ENCODE measurements at places on chromosomes 2 and 18.
A peak's percentile ranks its signal among the peaks of the same experiment; 100 is the strongest.

DNA sequence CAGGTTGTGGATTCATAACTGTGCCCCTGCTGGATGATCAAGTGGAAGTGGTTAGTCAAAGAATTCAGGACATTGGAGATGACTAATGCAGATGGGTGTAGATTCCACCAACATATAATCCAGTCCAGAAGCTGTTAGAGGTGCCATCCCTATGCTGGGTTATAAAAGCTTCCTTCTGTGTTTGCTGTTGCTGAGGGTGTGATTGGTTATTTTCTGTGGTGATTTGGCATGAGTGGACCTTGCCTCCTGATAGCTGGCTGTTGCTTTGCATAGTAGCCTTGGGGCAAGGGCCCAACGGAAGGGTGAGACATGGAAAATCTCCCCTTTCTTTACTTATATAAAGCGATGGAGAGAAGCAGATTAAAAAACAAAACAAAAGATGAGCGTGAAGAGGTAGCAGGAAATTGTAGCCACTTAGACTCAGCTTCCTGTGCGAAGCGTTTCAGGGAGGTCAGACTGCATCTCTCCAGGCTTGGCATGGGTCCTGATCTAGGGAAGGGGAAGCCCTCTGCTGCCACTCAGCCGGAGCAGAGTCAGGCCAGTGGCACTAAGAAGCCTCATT is 190.4 kb downstream of the FMNL2 start:
- H3K4me1 ChIP-seq = no peaks in the 10 kb centered on the region
- H3K27ac ChIP-seq = no peak overlapping the region
- peaks cover 1% of the 10 kb centered on the region for H3K27me3 ChIP-seq
- DNase-seq = no peak

DNA sequence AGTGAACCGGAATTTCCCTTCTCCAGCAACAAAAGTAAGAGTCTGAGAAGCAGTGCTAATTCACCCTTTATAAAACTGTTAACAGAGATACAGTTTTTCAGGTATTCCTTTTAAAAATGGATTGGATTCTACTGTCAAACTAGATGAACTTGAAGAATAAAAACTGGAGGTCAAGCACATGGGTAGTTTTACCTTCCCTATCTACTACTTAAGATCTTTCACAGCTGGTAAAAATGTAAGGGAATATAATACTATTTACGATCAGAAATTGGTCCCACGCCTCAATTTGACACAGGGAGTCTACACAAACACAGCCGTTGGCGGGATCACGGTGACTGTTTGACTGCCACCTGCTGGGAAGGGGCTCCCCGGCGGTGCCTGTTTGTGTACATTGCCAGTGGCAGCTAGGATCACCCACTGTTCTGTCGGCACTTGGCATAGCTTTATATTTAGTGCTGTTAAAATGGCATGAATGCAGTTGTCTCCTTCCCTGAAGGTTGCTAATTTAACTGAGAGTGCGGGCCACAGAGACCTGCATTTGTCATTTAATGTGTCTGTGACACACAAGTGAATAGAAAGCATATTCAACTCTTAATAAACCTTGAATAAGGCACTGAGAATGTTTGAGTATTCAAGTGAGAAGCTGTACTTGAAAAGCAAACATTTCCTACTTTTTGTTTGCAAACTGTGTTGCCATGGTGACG is 59.5 kb downstream of the ABCG8 start:
- peaks cover 26% of the 10 kb centered on the region for H3K36me3 ChIP-seq
- no peak overlapping the region for H3K27ac ChIP-seq
- no peaks in the 10 kb centered on the region for H3K27me3 ChIP-seq
- no peak overlapping the region for H3K4me3 ChIP-seq
- H3K4me1 ChIP-seq = no peaks in the 10 kb centered on the region

GRCh38 chr2:126686841-126687485 is 31.0 kb downstream of the GYPC start:
- DNase-seq = no peak
- H3K4me1 ChIP-seq = no peaks in the 10 kb centered on the region
- H3K4me3 ChIP-seq = no peak overlapping the region
- no peaks in the 10 kb centered on the region for H3K27me3 ChIP-seq
- H3K27ac ChIP-seq = no peak overlapping the region
- H3K36me3 ChIP-seq = peaks cover 34% of the 10 kb centered on the region

- H3K36me3 ChIP-seq = peaks cover 19% of the 10 kb centered on the region
- no peak for DNase-seq
- H3K4me3 ChIP-seq = no peak overlapping the region
- H3K4me1 ChIP-seq = no peaks in the 10 kb centered on the region
- no peaks in the 10 kb centered on the region for H3K27me3 ChIP-seq
These were observed 48.3 kb upstream of the BMPR2 start for GRCh38 chr2:202327858-202328257.

DNA sequence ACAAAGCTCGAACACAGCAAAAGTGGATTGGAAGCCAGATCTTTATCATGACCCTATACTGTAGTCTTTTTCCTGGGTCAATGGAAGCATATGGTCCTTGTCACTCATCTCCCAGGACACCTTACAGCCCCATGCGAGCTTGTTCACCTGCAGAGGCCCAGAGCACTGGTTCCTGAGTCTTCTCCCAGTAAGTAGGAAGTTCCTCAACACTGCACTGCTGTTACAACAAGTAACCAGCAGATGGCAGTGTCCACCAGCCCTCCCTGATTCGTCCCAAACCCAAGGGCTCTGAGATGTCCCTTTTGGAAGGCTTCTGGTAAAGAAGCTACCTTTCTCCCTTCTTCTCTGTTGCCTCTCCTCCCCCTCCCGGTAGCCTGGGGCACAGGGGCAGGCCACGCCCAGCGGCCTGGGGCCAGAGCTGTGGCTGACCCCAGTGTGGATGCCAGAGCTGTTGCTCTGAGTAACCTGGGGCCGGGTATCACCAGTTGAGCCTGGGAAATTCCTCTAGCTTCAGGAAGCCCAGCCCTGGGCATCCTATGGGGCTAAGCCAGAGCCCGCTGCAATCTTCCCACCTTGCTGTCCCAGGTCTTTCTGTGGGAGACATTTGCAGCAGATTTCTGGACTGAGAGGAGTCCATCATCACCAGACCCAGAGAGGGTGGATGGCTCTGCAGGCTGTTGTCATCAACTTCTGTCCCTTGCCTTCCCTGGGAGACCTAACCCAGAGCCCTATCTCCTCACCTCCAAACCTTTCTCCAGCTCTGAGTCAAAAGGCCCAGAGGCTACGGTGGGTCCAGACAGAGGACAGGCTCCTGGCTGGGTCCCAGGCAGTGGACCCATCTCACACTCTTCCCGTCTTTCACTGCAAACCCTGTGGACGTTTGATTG is 5.3 kb upstream of the GDF7 start:
- no peaks in the 10 kb centered on the region for H3K36me3 ChIP-seq
- no peak overlapping the region for H3K27ac ChIP-seq
- peaks cover 35% of the 10 kb centered on the region for H3K4me1 ChIP-seq

GRCh38 chr2:39676342-39676741 is 10.6 kb downstream of the TMEM178A start:
- H3K4me1 ChIP-seq = no peaks in the 10 kb centered on the region
- H3K4me3 ChIP-seq = no peak overlapping the region
- H3K27ac ChIP-seq = no peak overlapping the region
- DNase-seq = no peak
- peaks cover 12% of the 10 kb centered on the region for H3K27me3 ChIP-seq

DNA sequence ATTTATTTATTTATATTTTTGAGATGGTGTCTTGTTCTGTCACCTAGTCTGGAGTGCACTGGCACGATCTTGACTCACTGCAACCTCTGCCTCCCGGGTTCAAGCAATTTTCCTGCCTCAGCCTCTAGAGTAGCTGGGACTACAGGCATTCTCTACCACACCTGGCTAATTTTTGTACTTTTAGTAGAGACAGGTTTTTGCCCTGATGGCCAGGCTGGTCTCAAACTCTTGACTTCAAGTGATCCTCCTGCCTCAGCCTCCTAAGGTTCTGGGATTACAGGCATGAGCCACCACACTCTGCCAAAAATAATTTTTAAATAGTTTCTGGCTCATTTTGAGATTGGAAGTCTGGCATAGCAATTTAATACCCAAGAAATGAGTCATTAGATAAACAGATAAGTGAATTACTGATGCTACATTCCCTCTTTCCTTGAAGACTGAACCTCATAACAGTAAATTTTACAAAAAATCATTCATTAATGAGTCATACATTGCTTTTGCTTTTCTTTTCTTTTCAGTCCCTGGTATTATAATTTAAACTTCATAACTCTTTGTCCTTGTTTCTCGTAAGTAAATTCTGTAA is 881.6 kb upstream of the PIK3C3 start:
- H3K4me3 ChIP-seq = no peak overlapping the region
- no peak overlapping the region for H3K27ac ChIP-seq
- DNase-seq = no peak
- H3K27me3 ChIP-seq = no peaks in the 10 kb centered on the region
- H3K36me3 ChIP-seq = no peaks in the 10 kb centered on the region
- no peaks in the 10 kb centered on the region for H3K4me1 ChIP-seq

- no peak overlapping the region for H3K4me3 ChIP-seq
- no peaks in the 10 kb centered on the region for H3K36me3 ChIP-seq
- no peak overlapping the region for H3K27ac ChIP-seq
- DNase-seq = no peak
- no peaks in the 10 kb centered on the region for H3K27me3 ChIP-seq
- H3K4me1 ChIP-seq = peaks cover 6% of the 10 kb centered on the region
These were observed 29.9 kb upstream of the NAPG start for GRCh38 chr18:10495936-10496335.

DNA sequence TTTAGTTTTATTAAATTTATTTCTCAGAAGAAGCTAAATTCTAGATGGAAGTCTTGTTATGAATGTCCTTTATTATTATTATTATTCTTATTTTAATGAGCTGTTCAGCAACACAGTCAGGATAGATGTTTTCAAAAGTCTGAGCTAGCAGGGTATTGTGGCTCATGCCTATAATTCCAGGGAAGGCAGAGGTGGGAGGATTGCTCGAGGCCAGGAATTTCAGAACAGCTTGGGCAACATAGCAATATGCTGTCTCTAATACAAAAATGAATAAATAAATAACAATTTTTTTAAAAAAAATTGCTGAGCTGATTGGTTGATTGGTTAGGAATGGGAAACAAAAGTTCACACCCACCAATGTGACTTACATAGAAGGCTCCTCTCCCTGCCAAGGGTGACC is 274.1 kb upstream of the CYRIA start:
- H3K27ac ChIP-seq = no peak overlapping the region
- H3K36me3 ChIP-seq = peaks cover 6% of the 10 kb centered on the region
- no peak for DNase-seq
- peaks cover 5% of the 10 kb centered on the region for H3K4me1 ChIP-seq
- no peak overlapping the region for H3K4me3 ChIP-seq

DNA sequence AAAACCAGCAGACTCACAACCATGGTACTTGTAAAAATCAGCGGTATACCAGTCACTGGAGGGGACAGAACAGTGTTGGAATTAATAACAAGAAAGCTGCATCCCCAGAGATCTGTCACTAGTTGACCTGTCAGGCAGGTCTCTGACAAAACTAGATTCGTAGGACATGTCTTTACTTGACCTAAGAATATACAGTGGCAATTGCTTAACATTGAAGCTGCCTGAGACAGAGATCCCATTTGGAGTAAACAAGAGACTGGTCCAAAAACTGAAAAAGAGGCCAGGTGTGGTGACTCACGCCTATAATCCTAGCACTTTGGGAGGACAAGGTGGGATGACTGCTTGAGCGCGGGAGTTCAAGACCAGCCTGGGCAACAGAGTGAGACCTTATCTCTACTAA is 7.2 kb upstream of the SS18 start:
- no peak overlapping the region for H3K4me3 ChIP-seq
- DNase-seq = no peak
- H3K27ac ChIP-seq = no peak overlapping the region
- H3K4me1 ChIP-seq = no peaks in the 10 kb centered on the region
- H3K27me3 ChIP-seq = no peaks in the 10 kb centered on the region

- peaks cover 17% of the 10 kb centered on the region for H3K27me3 ChIP-seq
- H3K4me3 ChIP-seq = no peak overlapping the region
- H3K4me1 ChIP-seq = no peaks in the 10 kb centered on the region
- no peak for DNase-seq
These were observed 12.2 kb upstream of the GMPPA start for GRCh38 chr2:219486380-219486959.

- DNase-seq = no peak
- H3K4me1 ChIP-seq = peaks cover 3% of the 10 kb centered on the region
- no peak overlapping the region for H3K27ac ChIP-seq
- peaks cover 2% of the 10 kb centered on the region for H3K36me3 ChIP-seq
- H3K27me3 ChIP-seq = no peaks in the 10 kb centered on the region
- H3K4me3 ChIP-seq = no peak overlapping the region
These were observed 28.4 kb downstream of the TGIF1 start for GRCh38 chr18:3478262-3478978.

GRCh38 chr2:224523626-224524577 is 61.3 kb downstream of the CUL3 start:
- H3K36me3 ChIP-seq = peaks cover 2% of the 10 kb centered on the region
- no peaks in the 10 kb centered on the region for H3K27me3 ChIP-seq
- peak overlapping the region; percentile 95 for H3K27ac ChIP-seq

DNA sequence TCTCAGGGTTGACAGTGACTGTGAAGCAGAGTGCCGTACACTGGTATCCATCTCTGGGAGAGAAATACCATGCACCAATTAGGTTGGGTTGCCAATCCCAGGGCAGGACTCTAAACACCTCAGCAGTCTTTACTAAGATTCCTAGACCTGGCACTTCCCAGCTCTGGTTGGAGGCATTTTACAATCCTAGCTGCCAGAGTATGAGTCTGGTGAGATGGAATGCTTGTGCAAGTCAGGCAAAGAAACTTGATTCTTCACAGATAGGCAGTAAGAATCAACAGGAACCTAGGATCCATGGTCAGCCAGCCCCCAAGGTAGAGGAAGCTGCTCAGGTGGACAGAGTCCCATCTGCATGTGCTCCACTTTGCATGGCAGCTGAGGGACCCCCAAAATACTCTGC is 6.0 kb upstream of the UGT1A5 start:
- no peak overlapping the region for H3K27ac ChIP-seq
- H3K27me3 ChIP-seq = peaks cover 11% of the 10 kb centered on the region
- no peak for DNase-seq

- H3K27ac ChIP-seq = no peak within 1 kb of the TSS
- H3K4me1 ChIP-seq = no peaks in the 10 kb centered on the region
- DNase-seq = no peak
- H3K36me3 ChIP-seq = no peaks in the 10 kb centered on the region
- no peaks in the 10 kb centered on the region for H3K27me3 ChIP-seq
These were observed at the start of gene VWC2L for GRCh38 chr2:214410918-214411554. VWC2L (plus strand) TSS chr2:214411054; CDS start chr2:214414194, 3,140 bp downstream.

- H3K4me3 ChIP-seq = no peak overlapping the region
- DNase-seq = no peak
These were observed 183.8 kb upstream of the CWC22 start for GRCh38 chr2:180190851-180191250.

DNA sequence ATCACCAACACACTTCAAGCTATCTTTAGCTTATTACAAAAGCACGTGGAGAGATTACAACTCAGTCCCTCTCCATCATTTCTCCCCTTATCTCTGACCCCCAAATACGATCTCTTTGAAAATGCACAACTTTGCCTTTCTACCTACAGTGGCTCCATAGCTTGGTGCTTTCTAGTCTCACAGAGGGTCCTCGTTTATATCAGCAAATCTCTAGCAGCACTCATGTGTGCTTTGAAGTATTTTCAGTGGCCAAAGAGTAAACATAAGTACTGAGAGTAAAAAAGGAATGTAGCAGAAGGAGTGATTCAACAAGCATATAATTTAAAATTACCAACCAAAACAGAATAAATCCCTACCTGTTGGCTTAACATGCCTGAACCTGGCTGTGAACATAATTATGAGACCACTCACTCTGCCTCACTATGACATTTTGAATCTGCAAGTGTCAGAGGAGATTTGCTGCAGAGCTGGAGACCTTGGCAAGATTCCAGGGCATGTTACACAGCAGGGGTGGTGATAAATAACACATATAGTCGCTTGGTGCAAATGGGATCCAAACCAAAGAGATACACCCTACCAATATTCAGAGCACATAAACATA is 54.6 kb downstream of the LAMA3 start:
- no peak for DNase-seq
- no peak overlapping the region for H3K27ac ChIP-seq
- H3K36me3 ChIP-seq = no peaks in the 10 kb centered on the region
- H3K27me3 ChIP-seq = peaks cover 13% of the 10 kb centered on the region
- H3K4me1 ChIP-seq = no peaks in the 10 kb centered on the region

All from memory B cell (primary cell).